ENCODE measurements at places on chromosomes 5 and 9.

GRCh38 chr5:131607903-131608540, 27.0 kb downstream of the RAPGEF6 start:
- no peak for DNase-seq

DNA sequence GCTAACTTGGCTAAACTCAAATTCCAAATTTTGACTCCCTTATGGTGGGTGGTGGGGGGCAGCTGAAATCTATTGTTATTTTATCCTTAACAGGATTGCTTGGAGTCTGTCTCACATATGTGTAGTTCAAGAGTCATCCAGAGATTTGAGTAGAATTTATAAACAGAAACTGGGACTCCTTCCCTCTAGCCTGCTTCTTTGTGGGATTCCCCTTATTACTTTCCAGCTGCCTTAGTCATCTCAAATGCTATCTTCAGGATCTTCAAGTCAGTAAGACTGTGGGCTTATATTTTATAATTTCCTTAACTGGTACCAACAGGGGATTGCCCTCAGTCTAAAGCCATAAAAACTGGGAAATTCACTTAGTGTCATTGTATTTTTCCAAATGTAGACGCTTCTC, 55.5 kb downstream of the NNT start:
- DNase-seq: no peak

GRCh38 chr5:38453506-38453905, 102.9 kb downstream of the LIFR start:
- DNase-seq: no peak

GRCh38 chr5:31809050-31809870, 170.3 kb downstream of the PDZD2 start:
- no peak for DNase-seq

DNA sequence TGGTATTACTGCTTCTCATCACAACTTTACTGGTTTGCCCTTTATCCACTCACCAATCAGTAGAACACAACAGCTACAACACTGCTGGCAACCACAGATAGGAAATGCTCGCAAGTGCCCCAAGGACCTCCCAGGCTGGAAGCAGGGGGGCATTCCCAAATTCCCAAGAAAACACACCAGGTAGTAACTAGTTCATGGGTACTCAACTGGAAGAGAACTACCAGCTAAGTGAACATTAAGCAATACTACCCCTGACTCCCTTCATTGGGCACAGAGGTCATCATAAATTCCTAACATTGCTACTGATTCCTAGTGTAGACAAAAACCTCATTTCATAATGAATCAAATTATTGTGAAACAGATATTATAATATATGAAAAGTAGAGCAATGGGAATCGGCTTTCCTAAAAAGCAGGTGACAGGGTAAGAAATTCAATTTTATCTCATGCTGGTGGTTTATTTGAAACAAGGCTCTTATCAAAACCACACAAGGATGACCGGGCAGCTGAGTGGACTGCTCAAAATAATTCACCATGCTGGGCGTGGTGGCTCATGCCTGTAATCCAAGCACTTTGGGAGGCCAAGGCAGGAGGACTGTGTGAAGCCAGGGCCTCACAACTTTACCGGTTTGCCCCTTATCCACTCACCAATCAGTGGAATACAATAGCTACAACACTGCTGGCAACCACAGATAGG, 81.6 kb downstream of the TLE1 start:
- no peak for DNase-seq

- DNase-seq: no peak
Observed at GRCh38 chr5:137372016-137372772, 126.9 kb downstream of the SPOCK1 start.
